ENCODE measurements at places on chromosomes 5 and 9.

- no peak for DNase-seq
These were observed 51.7 kb upstream of the TUT7 start for GRCh38 chr9:86405926-86406325.

DNA sequence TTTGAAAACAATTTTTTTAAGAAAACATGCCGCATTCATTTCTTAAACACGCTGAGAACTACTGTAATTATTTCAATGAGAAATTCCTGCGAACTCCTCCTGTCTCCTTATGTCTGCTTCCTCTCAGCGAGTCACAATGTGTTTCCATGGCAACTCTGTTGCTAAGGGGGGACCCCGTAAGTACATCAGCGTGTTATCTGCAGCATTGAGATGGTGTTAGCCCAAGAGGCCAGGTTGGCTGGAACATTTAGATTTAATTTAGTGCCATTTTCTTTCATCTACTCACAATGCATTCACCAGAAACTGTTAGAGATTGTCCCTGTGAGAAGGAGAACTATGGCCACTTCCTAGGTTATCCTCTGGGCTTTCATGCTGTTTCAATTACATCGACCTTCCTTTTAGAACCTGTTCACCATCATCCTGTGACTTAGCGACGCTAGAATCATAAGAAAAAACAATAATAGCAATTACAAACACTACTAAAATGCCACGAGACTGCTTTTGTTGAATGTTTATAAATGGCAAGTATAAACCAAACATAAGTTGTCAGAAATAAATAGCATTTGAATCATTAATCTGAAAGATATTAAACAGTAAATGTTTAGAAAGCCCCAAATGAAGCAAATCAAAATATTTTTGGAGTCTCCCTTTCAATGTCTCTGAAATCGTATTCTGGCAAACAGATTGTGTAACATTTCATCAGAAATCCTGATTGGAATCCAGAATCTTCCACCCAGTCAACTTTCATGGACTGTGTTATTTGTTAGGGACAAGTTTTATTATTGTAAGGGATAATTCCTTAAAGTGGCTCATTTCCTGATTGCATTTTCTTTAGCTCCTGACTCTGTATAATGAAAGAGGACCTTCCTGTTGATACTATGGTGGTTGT is 39.7 kb upstream of the SHC3 start:
- no peak for DNase-seq

GRCh38 chr5:117829646-117830045 is 1158.7 kb downstream of the DTWD2 start:
- DNase-seq, result no peak

- DNase-seq, result peak; percentile 44
These were observed 115.9 kb upstream of the SH3GL2 start for GRCh38 chr9:17462869-17463464.

DNA sequence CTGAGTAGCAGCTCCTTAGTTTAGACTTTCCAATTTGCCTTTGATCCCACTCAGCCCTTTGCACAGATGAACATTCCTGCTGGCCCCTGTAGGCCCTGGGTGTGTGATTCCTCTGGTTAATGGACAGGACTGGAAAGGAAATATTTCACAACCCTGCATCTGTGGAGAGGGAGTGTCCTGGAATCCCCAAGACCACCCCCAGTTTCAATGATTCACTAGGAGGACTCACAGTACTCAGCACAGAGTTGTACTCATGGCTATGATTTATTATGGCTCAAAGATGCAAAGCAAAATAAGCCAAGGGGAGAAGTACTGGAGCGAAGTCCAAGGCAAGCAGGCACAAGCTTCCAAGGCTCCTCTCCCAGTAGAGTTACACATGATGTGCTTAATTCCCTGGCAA is 42.4 kb upstream of the TJP2 start:
- DNase-seq, result peak; percentile 97

DNA sequence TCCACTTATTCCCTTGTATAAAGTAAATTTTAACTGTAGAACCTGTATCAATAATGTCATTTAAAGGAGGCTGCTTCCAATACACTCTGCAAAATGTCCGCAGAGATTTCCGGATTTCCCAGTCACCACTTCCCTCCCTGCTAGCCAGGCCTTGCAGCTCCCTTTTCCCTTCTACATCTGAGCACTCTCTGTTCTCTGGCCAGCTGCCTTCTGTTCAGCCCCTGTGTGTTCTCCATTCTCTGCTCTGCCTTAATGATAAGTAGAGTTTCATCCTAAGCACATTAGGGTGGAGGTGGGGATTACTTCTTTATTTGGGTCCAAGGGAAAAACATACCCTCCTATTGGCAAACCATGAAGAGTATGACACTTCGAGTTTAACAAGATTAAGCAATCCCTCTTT is 719.6 kb upstream of the WWC1 start:
- no peak for DNase-seq

DNA sequence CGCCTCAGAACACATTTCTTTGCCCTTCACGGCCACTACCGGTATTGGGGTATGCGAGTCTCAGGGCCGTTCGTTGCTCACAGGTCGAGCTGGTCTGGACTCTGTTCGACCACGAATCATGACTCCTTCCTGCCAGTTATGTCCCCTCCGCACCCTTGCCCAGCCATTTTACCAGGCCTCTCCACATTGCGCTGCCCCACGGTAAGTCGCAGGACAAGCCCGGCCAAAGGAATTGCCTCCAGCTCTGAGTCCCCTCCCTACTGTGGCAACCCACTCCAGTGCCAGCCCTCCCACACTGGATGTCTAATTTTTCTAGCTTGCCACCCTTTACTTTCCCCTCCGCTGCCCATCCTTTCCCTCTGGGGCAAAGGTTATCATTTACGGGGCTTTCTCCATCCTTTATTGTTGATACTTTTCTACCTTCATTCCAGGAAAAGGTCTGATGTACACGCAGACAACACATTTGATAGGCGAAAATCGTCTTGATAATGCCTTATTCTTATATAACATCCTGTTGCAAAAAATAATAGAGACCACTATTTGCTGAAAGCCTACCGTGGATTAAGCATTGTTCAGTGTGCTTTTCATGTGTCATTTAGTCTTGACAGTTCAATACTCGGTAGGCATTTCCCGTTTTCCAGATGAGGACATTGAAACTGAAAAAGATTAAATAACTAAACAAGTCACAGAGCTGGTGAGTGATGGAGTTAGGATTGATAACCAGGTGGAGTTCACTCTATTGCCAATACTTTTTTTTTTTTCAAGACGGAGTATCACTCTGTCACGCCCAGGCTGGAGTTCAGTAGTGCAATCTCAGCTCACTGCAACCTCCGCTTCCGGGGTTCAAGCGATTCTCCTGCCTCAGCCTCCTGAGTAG is 958 bp upstream of the HSPA5 start:
- DNase-seq, result peak; percentile 41

DNA sequence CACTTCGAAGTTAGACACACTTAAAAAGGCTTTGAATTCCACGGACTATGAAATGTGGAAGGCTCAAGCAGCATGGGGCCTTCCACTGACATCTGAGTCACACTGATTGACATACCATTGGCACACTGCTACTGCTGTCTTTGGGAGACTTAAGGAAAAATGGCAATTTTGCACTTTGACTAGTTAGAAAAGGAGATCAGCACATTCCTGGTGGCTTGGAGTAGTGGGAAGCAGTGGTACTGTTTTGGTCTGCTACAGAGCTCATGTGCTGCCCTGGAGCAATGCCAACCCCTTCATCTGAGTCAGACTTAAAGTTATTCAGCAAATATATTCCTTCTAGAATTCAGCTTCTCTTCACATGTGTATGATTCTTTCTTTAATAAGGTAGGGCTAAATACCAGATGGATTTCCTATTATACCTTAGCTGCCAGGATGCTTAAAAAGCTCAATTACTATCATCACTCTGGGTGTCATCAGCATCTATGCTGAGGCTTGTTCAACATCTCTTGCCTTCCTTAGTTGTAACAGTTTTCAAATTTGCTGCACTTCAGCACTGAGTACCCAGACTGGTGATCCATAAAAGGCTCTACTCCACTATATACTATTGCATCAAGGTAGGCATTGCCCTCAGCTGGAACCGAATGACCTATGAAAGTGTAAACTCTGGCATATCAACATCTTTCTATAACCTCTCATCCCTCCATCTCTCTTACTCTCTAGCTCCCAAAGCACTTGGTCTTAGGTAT is 42.3 kb upstream of the MOCS2 start:
- DNase-seq, result no peak

DNA sequence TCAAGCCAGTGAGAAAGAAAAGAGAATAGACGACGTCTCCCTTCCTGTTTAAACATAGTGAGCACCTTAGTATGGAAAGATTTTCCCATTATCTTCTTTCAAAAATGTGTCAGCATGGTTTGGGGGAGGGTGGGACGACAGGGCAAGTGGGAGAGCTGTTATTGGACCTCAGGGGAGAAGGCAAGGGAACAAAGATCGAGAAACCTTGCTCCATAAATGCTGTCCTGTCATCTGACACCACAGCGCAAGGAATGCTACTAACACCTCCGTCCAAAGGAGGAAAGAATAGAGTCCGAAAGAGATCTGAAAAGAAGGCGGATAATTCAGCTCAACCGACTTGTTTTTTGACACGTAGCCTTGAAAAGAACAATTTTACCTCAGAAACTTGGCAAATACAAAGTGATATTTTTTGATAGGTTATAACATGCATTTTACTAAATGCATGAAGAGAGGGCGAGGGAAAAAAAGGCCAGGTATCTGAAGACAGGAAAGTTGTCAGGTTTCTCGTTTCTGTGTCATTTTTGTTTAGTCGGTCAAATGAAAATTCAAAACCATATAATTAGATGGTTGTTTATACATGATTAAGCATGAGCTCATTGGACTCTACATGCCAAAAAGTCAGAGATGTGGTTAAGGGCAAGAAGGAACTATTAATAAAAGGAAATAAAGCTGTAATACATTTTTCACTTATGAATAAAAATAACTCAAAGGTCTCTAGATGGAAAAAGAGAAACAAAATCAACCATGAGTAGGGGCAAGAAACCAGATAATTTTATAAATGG is 155.7 kb downstream of the GLIS3 start:
- DNase-seq, result peak; percentile 83

DNA sequence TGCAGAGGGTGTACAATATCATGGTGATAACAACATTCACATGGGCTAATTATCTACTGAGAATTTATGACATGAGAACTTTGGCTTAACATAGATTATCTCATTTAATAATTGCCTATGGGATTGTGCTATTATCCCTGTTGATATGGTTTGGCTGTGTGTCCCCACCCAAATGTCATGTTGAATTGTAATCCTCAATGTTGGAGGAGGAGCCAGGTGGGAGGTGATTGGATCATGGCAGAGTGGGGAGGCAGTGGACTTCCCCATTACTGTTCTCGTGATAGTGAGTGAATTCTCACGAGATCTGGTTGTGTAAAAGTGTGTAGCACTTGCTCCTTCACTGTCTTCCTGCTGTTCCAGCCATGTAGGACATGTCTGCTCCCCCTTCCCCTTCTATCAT is 186.4 kb downstream of the TRIM32 start:
- DNase-seq, result peak; percentile 92

DNA sequence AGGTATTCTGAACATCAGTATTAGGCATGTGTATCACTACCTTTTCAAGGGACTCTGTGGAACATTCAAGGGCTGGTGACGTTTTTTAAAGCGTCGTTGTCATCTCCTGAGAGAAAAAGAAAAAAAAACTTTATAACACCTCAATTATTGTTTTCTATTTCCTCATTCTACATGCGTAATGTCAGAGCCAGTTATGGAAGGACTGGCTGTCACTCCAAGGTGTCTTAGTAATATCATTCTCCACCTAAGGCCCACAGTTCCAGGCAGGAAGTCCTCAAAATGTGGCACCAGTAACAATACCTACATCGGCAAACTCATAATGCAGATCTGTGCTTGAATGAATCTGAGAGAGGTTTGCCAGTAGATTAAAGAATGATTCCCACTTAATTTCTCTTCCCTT is 210.2 kb downstream of the SAXO1 start:
- DNase-seq, result no peak

- DNase-seq, result no peak
These were observed 399.5 kb upstream of the TNC start for GRCh38 chr9:115517335-115518075.

DNA sequence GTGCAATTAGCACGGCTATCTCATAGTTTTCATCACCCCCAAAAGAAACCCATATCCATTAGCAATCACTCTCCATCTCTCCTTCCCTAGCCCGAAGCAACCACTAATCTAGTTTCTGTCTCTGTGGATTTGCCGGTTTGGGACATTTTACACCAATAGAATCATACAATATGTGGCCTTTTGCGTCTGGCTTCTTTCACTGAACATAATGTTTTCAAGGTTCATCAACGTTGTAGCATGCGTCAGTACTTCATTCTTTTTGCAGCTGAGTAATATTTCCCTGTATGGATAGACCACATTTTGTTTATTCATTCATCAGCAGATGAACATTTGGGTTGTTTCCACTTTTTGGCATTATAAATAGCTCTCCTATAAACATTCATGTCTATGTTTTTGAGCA is 75.4 kb upstream of the TBC1D2 start:
- no peak for DNase-seq

DNA sequence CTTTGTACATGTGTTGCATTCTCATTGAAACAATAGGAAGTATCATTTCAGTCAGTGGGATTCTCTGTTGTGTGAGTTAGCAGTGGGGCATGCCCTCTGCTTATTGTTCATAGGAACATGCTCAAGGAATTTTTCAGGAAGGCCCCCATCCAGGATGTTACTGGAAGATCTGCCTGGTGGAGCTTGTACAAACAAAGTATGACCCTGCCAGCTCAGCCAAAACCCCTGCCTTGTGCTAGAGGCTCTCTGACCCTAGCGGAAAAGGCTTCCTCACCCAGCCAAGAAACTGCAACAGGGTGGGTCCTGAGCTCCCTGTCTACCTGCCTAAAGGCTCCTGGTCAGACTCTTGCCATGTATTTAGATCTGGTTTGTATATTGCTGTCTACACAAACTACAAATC is 43.2 kb downstream of the MRRF start:
- no peak for DNase-seq

DNA sequence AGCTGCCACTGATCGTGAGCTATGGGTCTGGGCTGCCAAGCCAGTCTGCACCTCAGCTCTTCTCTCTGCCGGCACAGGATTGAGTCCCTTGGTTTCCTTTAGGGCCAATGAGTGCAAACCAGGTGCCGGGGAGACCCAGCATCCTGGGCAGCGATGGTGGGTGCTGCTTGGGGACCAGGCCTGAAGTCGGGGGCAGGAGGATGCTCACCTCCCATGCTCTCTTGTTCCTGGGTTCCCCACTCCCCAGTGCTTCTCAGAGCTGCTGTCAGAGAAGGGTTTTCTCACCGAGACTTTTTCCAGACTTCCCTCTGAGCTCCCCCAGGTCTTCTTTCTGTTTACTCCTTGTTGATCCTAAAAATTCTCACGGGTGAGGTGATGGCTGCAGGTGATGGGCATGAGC is 61.2 kb downstream of the IRX1 start:
- no peak for DNase-seq
